HT1080 (cell line): ENCODE measurements at places on chromosomes 2 and 18.

DNA sequence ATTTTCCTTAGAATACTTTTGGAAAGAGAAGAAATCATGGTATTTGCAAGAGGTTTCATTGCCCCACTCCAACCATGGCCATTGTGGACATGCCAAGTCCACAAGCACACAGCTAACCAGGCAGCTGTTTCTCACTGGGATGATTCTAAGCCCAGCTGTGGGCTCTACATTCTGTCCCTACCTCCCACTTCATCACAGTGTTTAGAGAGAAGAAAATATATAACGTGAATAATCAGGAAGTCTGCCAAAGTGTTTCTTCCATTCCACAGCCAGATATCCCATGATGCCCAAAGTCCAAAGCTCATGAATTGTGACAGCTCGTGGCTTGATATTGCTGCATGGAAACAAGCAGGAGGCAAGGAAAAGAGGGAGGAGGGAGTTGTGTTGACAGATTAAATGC, 433.7 kb upstream of the GYPC start:
- no peak for DNase-seq

GRCh38 chr18:48135436-48135966, 205.0 kb upstream of the SMAD2 start:
- DNase-seq = no peak

GRCh38 chr18:58562999-58563667, 65.8 kb downstream of the ALPK2 start:
- DNase-seq = no peak

- no peak for DNase-seq
Measured at GRCh38 chr2:56582570-56582969, 398.8 kb downstream of the CCDC85A start.

- DNase-seq = peak; percentile 18
Measured at GRCh38 chr18:77234504-77235365, 14.9 kb upstream of the GALR1 start.

- DNase-seq = no peak
Measured at GRCh38 chr2:217186152-217186551, 326.3 kb upstream of the TNP1 start.

GRCh38 chr2:22855761-22856184, 529.2 kb upstream of the KLHL29 start:
- DNase-seq = no peak

GRCh38 chr18:2572892-2573291, 1.5 kb downstream of the NDC80 start:
- no peak for DNase-seq

GRCh38 chr2:241344925-241345651, 11.0 kb upstream of the FARP2 start:
- no peak for DNase-seq

GRCh38 chr2:55228226-55228563, 3.9 kb downstream of the CLHC1 start:
- no peak for DNase-seq

DNA sequence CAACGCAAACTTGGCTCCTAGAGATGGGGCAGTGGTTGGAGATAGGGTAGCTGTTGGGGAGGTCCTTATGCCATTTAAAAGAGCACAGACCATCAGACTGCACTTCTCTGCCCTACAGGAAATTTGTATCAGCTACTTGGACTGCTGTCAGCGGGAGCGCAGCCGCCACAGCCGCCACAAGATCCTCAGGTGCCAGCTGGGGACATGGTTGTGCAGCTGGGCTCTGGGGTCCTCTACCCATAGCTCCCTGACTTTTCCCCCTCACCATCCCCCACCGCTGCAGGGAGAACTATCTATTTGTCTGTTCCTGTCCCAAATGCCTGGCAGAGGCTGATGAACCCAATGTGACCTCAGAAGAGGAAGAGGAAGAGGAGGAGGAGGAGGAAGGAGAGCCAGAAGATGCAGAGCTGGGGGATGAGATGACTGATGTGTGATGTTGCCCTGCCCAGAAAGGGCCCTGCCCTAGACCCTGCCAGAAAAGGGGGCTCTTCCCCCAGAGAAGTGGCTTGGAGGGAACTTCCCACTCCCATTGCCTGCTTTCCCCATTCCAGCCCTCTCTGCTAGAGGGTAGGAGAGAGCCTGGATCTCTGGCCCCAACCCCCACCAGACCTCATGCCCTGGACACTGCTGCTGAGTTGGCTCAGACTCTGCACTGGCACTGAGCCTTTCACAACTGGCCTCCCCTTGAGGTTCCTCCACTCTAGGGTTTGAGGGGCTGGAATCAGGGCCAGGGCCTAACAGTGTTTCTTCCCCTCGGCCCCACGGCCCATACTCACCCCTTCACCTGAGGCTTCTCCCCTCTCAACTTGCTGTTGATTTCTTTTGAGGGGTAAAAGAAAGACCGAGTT, 7.3 kb downstream of the PRADC1 start:
- DNase-seq = no peak

- no peak for DNase-seq
Measured at GRCh38 chr2:226440127-226440918, 359.3 kb downstream of the IRS1 start.

- no peak for DNase-seq
Measured at GRCh38 chr2:33256162-33256755, 220.2 kb upstream of the RASGRP3 start.

DNA sequence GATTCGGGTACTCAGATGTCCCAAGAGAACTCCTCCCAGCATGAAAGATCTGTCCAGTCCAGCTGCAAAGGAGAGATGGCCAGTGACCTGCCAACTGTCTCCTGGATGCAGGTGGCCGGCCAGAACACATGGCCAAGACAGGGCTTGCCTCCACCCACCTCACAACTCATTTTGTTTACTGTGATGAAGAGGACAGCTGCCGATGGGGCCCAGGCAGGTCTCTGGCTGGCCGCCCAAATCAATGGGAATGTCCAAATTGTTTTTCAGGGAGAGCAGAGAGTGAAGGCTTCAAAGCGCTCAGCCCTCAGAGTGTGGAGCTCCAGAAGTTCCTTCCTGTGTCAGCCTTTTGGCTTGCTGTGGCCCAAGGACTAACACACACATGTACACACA, 41.9 kb downstream of the FOSL2 start:
- DNase-seq = no peak

DNA sequence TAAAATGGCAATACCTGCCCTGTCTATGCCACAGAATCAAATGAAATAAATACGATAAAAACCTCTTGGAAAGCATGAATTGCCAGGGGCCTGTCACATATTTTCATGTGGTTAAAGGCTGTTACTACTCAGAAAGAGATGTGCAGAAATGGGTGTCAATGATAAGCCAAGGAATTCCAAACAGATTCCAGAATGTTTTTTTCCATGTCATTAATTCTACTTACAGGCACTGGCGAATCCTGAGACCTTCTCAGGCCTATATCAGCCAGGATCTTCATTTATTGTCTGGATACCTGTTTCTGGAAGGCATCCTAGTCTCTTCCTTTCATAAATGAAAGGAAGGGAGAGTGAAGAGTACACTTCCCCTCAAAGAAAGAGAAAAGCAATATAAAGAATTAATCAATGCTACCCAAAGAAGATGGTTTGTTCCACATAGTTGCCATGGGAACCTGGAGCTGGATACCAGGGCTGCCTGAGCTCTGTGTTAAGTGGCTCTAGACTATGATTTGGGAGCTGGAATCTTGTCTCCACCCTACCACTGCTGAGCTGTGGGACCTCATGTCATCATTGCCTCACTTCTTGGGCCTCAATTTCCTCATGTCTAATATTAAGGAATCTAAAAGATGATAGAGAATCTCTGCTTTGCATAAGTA, 335.1 kb upstream of the SKOR2 start:
- DNase-seq = no peak

- no peak for DNase-seq
Measured at GRCh38 chr2:58155160-58155778, 85.9 kb downstream of the FANCL start.

DNA sequence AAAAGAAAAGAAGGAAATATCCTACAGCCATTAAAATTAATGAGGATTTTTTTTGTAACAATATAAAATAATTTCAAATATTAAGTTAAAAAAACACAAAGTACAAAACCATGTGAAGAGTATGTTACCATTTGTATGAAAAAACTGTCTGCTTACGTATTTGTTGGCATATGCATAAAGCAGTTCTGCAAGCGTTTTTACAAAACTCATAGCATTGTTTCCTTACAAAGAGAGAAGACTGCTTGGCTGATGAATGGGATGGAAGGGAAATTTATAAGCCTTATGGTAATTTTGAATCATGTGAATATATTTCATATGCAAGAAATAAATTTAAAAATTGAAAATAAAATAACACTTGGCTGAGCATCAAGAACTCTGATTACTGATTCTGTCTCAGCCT, 63.1 kb downstream of the METTL4 start:
- DNase-seq = no peak

DNA sequence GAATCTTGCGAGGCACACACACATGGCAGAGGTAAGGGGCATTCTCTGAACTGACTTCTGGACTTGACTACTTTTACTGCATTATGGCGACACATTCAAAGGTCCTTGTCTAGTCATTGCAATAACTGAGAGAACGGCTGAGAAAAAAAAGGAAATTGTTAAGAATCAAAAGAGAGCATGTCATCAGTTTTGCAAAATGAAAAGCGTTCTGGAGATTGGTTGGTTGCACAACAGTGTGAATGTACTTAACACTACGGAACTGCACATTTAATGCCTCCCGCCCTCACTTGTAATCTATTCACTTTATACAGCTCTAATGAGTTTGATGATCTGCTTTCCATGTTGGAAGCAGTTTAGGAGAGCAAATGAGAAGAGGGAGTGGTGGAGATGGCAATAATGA, 68.5 kb upstream of the NFU1 start:
- DNase-seq = no peak

GRCh38 chr2:238031751-238032150, 29.1 kb upstream of the SCLY start:
- no peak for DNase-seq

DNA sequence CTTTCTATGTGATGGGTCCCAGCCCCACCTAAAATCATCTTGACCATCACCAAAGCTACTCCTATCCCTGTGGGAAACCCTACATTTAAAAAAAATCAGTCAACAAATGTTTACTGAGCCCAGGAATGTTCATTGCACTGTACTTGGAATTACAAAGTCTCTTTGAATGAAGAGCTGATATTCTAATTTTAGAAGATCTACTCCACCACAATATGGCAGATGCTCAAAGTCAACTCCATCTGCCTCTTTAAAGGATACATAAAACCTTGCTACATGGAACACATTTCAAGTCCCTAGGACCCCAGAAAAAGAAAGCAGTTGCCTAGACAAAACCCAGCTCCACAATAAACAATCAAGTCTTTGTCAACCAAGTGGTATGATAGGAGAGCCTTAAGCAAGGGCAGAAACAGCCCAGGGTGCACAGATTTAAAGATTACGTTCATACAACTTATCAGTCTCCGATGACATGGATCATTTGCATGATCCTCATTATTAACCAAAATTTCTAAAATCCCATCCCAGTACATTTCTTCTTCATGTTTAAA, 234.3 kb upstream of the ACVR2A start:
- DNase-seq = no peak

- DNase-seq = no peak
Measured at GRCh38 chr2:30232801-30233130, 1.4 kb downstream of the LBH start.

DNA sequence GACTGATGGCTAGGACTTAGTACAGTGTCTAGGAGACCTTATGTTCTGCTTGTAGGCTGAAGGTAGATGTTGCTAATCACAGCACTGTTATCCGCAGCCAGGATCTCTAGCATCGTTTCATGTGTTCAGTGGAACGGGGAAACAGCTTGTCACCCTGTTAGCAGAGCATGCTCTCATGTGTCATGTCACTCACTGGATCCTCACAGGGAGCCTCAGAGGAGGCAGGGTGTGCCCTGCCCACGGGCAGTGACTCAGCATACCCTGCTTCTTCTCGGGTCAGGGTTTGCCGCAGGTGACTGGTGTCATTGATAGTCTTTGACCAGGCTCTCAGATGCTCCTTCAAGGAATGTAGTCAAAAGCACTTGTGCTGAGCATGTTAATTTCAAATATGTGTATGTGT, 44.4 kb downstream of the RPIA start:
- DNase-seq = peak; percentile 31

- peak; percentile 61 for DNase-seq
Measured at GRCh38 chr2:10329880-10330699, 27.4 kb downstream of the HPCAL1 start.

- no peak for DNase-seq
Measured at GRCh38 chr2:96025194-96025492, 9.6 kb downstream of the GPAT2 start.

- peak; percentile 43 for DNase-seq
Measured at GRCh38 chr18:76821875-76822505, 367 bp upstream of the ZNF236 start.

DNA sequence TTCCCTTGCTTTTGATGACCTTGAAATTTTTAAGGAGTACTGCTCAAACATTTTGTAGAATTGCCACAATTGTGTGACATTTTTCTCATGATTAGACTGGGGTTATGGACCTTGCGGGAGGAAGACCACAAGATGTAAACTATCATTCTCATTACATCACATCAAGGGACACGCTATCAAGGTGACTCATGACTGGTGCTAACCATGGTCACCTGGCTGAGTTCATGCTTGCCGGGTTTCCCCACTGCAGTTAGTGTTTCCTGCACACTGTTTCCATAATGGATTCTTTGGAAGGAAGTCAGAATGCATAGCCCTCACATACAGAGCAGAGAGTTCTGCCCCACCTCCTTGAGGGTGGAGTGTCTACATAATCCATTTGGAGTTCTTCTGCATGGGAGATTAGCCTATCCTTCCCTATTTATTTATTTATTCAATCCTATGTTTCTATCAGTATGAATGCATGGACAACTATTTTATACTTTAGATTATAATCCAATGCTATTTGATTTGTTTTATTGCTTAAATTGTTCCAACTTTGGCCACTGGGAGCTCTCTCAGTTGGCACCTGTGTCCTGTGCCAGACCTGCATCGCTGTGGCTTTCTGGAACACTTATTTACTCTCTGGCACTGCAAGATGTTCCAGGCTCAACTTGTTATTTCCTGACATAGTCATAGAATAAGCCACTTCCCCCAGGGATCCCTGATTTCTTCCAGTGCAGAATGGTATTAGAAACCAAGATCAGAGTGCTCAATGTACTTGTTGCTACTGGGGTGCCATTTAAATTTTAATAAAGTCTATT, 6.0 kb downstream of the MC2R start:
- DNase-seq = no peak

DNA sequence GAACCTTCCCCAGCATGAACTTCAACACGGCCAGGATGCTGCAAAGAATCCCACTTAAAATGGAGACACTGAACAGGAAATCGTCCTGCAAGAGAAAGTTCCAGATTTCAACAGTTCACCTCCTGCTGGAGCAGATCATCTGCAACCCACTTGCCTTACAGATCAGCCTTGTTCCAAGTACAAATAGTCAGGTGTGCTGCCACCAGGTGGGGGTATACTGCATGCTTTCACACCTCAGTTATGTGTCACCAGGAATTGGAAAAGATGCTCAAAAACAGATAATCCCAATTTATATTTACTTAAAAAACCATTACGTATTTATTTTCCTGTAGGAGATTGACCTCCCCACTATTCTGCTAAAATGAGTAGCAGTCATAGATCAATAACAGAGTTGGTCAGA, 212.3 kb downstream of the MGAT5 start:
- DNase-seq = peak; percentile 42

- no peak for DNase-seq
Measured at GRCh38 chr2:129695496-129695895, 284.0 kb upstream of the RAB6C start.

- DNase-seq = no peak
Measured at GRCh38 chr18:45686891-45687611, 36.9 kb upstream of the SLC14A1 start.
